RPMI8226 (cell line): ENCODE measurements at places on chromosomes 16 and 17.
A peak's percentile ranks its signal among the peaks of the same experiment; 100 is the strongest.

DNA sequence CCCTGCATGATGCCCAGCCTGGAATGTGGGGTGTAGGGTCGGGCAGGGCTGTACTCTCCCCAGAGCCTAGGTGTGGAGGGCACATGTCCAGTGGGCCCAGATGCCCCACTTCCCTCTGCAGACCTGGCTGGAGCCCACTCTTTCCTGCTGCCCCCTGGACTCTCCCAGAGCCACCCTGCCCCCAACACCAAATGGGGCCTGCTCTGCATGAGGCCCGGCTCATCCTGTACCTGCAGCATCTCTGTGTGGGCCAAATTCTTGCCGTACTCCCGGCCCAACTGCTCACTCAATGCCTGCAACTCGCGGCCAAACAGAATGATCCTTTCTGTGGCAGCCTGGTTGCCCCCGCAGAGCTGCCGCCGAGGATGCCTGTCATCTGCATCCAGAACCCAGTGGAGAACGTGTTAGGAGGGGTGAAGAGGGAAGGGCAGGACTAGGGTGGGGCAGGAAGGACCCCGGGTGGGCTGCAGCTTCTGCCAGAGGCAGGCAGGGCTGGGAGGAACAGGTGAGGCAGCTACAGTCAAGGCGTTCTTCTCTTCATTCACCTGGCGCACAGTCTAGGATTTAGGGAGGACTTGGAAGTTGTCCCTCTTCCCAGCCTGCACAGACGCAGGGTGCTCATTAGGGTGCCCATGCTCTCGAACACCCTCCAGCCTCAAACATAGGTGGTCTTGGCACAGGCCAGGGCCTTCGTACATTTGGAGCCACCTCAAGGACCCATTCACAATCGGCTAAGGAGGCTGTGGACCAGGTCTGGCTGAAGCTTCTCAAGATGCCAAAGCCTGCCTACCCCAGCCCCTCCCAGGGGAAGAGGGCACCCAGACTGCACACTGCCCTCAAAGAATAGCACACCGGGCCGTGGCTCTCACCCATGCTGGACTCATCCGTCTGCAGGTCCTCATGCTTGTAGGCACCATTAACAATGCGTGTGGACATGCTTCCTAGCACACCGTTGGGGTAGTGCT is 8.7 kb upstream of the GFOD2 start:
- no peak for DNase-seq

- no peak for DNase-seq
These were observed 52.9 kb upstream of the MAF start for GRCh38 chr16:79653373-79653891.

DNA sequence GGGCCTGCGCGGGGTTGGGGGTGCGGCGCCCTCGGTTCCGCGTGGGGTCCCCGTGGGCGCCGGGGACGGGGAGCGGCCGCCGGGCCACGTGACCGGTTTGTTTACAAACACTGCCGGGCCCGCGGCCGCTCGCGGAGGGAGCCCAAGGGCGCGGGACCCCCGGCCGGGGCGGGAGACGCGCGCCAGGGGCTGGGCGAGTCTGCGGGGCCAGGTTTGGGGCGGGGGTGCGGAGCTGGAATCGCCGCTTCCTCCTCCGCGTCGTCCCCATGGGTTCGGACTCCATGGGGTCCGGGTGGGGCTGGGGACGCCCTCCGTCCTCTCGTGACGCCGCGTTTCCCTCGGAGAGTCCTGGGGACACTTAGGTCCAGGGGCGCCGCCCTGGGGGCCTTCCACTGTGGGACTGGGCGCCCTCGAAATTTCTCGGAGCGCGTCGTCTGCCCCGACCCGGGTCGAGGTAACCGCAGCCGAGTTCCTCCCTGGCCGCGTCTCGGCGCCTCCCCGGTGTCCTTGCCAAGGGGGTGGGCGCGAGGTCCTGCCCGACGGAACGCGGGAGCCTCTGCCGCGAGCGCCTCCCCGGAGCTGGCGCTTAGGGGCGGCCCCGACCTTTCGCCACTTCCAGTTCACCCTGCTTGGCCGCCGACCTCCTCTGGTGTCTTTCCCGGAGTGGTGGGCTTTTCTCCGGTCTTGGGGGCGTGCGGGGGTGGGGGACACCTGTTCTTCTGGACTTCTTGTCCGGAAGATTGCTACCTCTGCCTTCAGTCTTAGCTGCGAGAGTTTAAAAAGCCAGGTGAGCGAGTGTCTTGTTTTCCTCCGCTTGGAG is 684 bp downstream of the YPEL2 start:
- DNase-seq: peak; percentile 52

GRCh38 chr16:87388818-87389134 is 3.4 kb upstream of the MAP1LC3B start:
- no peak for DNase-seq

DNA sequence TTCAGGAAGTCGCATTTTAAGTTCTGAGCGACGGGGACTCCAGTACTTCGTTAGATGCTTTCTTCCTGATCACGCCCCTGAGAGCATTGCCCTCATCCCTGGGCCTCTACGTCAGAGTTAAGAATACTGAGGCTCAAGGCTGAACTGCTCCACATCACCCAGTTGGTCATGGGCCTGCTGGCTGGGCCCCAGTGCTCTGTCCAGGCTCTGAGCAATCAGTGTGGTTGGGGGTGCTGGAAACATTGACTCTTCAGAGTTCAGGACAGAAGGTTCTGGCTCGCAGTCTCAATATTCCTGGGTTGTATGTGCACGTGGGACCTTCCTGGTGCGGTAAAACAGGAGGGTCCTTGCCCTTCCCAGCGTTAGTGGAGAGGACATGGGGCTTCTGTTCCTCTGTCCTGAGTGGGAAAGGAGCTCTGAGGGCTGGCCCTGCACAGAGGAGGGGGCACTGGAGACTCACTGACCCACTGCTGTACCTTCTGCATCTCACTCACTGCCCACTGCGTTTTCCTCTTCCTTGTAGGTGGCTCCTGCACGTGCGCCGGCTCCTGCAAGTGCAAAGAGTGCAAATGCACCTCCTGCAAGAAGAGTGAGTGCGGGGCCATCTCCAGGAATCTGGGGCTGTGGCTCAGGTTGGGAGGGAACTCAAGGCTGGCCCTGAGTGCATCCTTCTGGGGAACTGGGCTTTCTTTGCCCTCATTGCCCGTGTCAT is 518 bp downstream of the MT1E start:
- DNase-seq: no peak

GRCh38 chr17:65013613-65014391 is 42.7 kb downstream of the GNA13 start:
- DNase-seq: no peak

- peak; percentile 71 for DNase-seq
These were observed 5.4 kb downstream of the BANP start for GRCh38 chr16:87956365-87957231.

DNA sequence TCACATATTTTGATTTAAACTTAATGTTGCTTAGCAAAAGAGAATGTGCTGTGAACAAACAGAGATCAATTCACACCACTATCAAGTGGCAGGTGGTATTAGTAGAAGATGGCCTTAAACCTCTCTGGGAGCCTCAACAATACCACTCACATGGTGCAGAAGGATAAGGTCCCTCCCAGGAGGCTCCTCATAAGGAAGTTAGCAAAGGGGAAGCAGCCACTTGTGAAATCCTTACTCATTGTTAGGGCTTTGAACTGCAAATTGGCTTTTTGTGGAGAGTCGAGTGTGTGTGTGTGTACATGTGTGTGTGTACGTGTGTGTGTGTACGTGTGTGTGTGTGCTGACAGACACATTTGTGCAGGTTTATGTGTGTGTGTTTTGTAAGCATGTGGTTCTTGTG is 48.9 kb upstream of the ASIC2 start:
- DNase-seq: no peak

DNA sequence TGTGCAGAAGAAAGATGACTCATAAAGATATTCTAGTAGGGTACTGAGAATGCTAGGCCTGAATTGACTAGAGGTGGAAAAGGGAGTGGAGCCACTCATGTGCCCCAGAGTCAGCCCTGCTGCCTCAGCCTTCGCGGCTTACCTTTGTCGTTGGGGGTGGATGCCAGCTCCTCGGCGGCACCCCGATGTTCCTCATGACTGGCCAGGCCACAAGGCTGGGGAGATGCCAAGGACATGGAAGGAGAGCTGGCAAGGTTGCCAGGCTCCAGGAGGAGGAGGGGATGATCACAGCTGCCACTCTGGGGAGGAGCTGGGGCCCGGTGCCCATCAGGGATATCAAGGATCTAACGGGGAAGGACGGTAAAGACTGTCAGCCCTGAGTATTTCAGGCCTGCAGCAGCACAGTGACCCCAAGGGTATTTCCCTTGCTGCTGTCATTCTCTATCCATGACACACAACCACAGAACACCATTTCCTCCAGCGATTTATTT is 9.7 kb upstream of the SLC35B1 start:
- no peak for DNase-seq

- DNase-seq: no peak
These were observed 3.7 kb downstream of the CRISPLD2 start for GRCh38 chr16:84823484-84823883.

DNA sequence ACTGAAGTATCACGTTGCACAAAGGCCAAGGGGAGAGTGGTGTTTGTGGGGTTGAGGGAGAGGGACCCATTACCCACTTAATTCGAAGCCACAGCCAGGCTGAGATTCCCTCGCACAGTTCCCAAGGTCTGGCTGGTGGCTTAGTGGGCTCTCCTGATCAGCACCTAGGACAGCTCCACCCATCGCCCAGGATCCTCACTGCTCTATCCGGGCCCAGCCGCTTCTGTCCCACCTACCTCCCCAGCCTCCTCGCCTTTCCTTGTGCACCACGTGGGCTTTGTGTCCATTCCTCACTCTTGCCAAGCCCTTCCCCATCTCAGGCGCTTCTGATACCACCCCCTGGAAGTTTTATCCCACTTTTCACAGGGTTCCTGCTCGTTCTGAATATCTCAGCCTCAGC is 163.5 kb downstream of the CCT6B start:
- peak; percentile 47 for DNase-seq

DNA sequence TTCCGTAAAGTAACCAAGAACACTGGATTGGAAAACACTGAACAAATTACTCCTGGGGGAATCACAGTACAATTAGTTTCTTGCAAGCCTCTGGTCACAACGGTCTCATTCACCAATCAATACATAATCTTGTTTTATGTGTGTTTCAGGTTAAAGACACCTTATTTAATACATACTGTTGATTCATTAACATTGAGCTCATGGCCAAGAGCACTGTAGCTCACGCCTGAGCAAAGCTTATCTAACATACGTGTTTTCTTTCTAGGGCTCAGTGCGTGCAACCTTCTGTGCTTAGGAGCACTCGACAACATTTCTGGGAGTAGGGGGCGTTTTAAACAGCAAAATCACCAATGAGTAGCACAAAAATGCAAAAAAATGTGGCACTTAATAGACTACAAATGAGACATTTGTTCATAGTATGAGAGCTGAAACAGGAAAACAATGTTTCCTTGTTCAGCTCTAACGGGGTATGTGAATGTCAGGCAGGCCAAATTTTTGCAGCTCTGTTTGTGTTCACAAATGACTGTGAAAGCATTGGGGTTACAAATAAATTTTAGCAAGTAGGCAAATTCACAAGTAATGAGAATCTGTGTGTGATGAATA is 206.2 kb downstream of the CNTNAP4 start:
- DNase-seq: no peak

- no peak for DNase-seq
These were observed 148.9 kb upstream of the GNAO1 start for GRCh38 chr16:56042416-56042815.

- no peak for DNase-seq
These were observed 11.4 kb upstream of the C1QL1 start for GRCh38 chr17:44979426-44979995.

- DNase-seq: no peak
These were observed 11.9 kb downstream of the NFATC3 start for GRCh38 chr16:68097088-68097487.

GRCh38 chr17:65446838-65447526 is 114.5 kb downstream of the AXIN2 start:
- no peak for DNase-seq

DNA sequence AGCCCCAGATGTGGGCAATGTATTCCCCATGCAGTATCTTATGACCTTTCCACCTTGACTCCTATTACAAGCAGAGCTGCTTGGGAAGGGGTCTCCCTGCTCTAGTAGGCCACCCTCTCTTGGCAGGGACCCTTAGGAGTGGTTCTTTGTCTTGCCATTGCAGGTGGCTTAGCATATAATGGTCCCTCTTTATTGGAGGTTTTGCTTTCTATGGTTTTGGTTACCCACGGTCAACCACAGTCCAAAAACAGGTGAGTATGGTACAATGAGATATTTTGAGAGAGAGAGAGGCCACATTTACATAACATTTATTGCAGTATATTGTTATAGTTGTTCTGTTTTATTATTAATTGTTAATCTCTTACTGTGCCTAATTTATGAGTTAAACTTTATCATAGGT is 472.8 kb upstream of the ASIC2 start:
- no peak for DNase-seq

GRCh38 chr16:55502801-55503366 is 6.0 kb upstream of the LPCAT2 start:
- DNase-seq: no peak

- DNase-seq: no peak
These were observed 256.3 kb upstream of the ZFHX3 start for GRCh38 chr16:73304008-73304774.

DNA sequence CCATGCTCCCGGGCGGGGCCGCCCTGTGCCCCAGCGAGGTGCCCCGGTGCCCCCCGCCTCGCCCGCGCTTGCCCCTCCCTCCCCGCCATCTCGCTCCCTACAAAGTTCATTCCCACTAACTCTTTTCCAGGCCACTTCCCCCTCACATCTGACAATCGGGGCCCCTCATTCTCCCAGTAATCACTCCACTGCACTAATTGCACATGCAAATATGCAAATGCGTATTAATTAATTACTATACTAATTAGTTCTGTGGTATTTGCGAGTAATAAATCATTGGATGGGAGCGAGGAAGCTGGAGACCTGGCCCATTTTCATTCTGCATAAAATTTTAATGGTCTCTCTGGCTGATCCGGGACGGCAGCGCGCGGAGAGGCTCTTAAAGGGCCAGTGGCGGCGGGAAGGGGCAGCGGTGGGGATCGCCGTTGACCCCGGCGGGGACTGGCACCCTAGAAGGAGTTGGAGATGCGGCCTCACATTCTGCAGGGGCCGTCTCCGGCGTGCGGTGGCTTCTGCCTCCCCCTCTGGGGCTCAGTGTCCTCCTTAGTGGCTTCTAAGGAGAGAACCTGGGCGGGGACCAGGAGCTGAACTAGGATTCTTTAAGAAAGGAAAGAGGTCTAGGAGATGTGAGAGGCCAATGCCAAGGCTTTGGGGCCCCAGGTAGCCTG is 8.4 kb upstream of the PPP1R1B start:
- DNase-seq: peak; percentile 52

- DNase-seq: peak; percentile 32
These were observed 6.9 kb downstream of the TXNDC11 start for GRCh38 chr16:11735787-11736186.
